Central memory CD4-positive, alpha-beta T cell (primary cell): ENCODE measurements at places on chromosomes 1 and 21.
A peak's percentile ranks its signal among the peaks of the same experiment; 100 is the strongest.

GRCh38 chr1:101004061-101004460 lies 21.5 kb downstream of the DPH5 start:
- no peak for DNase-seq

GRCh38 chr1:183942933-183943693 lies 94.4 kb downstream of the COLGALT2 start:
- DNase-seq, result no peak

DNA sequence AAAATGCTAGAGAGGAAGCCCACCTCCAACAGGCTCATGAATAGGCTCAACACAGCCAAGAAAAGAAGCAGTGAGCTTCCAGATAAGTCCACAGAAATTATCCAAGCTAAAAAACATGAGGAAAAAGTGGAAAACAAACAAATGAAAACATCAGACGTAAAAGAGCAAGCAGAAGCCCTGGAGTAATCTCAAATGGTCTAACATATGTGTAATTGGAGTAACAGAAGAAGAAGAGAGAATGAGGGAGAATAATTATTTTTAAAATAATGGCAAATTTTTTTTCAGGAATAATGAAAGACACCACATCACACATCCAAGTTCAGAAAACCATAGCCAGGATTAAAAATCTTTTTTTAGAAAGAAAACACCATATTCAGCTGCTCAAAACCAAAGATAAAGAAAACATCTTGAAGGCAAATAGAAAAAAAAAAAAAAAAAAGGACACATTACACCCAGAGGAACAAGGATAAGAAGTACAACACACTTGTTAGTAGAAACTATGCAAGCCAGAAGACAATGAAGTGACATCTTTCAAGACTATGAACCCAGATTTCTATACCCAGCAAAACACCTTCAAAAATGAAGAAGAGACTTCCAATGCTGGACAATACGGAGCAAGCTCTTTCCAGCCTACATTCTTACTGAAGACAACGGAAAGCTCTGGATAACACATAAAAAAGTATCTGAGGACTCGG lies 10.6 kb upstream of the SUMO3 start:
- DNase-seq, result no peak

- DNase-seq, result no peak
Measured at GRCh38 chr1:184157394-184157742, 105.8 kb downstream of the TSEN15 start.

- no peak for DNase-seq
Measured at GRCh38 chr1:39047374-39048229, 21.5 kb downstream of the NDUFS5 start.

DNA sequence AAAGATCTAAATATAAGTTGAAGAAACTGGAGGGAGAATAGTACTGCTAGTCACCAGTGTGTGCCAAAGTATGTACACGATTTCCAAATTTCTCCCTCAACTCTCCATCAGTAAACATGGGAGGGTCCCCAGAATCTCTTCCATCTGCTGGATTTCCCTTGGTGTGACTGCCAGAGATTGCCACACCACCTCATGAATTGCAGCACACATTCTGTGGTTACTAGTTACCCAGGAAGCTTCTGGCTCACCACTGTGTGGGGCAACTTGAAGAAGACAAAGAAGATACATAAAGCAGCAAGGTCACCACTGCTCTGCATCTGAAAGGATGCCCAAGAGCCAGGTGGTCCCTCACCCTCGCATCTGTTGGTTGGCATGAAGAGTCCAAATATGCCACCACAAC lies 191.7 kb upstream of the ESRRG start:
- no peak for DNase-seq

GRCh38 chr1:45673956-45674355 lies 12.4 kb downstream of the GPBP1L1 start:
- DNase-seq, result no peak

DNA sequence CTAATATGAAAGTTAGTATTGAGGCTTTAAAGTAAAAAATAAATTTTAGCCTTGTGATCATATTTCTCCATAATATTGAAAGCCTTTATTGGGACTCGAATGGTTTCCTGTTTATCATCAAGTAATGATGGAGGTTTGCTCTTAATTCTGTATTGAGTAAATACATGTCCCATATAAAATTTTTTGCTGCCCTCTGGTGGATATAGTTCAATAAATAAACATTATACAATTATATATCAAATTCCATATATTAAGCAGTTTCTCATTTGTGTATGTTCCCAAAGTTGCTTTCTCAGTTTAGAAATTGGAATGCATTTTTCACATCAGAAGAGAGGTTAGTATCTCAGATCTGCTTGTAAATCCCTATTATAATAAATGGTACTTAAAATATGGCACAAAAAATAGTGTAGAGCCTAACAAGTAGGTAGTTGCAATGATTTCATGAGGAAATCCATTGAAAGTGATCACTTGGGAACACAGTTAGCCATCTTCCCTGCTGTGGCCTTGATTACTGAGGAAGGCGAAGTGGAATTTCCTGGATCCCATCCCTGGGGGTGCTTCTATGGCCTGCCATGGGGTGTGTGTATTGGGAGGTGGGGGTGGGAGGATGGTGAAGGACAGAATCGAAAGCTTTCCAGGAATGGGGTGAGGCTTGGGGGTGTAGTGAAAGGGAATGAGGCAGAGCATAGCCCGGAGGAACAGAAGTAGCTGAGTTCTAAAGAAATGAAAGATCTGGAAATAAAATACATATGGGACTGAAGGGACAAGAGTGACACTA lies 84.1 kb upstream of the C21orf91 start:
- peak; percentile 43 for DNase-seq

DNA sequence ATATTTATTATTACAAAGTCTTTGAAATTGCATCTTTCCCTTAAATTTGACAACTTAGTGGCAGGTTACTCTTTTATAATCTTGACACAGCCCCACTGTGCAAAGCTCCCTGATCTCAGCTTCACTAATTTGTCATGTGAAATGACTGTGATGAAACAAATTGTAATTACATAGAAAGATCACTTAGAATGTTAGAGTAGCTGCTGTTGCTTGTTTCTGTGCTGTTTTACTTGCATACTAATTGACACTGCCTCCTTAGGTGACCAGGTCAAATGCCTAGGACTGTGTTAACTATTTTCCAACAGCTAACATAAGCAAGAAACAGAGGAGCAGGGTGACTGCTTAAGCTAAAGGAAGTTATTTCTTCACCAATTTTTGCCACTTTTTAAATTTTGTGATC lies 211.3 kb downstream of the ZNF326 start:
- DNase-seq, result no peak

DNA sequence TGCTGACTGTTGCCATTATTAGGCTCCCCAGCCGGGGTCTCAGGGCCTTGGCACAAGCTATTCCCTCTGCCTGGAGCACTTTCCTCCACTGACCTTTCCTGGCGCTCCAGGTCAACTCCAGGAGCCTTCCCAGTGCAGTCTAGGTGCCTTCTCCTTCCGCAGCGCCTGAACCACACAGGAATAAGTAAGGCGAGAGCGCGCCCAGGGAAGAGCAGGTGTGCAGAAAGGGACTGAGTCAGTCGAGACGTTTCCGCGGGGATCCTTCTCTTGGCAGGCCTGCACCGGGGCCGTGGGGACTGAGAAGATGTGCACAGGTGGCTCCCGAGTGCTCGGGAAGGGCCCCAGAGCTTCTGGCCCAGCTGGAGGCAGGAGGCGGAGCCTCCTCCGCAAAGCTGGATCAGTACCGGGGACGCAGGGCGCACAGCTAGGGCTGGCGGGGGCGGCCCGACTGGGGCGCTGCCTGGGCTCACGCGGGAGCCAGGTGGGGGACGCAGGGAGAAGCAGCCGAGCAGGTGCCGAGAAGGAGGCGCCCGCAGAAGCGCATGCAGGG lies 765 bp upstream of the BMP8A start:
- DNase-seq, result no peak

GRCh38 chr21:33075596-33076195 lies 5.8 kb downstream of the OLIG1 start:
- no peak for DNase-seq

GRCh38 chr1:87512431-87512830 lies 183.8 kb downstream of the LMO4 start:
- no peak for DNase-seq

DNA sequence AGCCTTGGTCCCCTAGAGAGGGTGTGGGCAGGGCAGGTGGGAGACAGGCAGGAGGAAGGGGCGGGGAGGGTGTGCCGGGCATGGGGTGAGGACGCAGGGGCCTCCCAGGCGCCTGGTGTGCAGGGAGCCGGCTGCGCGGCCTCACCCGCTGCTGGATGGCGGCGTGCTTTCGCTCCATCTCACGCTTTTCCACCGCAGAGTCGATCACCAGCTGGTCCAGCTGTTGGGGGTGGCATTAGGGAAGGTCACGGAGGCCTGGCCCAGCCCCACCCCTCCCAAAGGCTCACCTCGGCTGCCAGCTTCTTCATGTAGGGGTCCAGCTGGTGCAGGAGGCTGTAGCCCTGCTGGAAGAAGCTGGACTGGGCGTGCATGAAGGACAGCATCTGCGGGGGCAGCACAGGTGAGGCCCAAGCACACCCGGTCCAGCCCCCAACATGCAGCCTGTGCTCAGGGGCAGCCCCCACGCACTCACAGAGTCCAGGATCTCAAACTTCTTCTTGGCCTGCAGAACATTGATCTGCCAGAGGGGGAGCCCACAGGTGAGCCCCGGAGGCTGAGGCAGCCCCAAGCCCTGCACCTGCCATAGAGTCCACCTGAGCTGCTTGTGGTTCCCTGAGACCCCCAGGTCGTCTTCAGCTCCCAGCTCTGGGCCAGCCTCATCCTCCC lies 7.9 kb downstream of the ACAP3 start:
- DNase-seq, result no peak

GRCh38 chr1:101797722-101798121 lies 199.0 kb downstream of the OLFM3 start:
- DNase-seq, result no peak

- no peak for DNase-seq
Measured at GRCh38 chr21:44486302-44486701, 31.0 kb downstream of the LRRC3 start.

GRCh38 chr21:46229133-46229922 lies 754 bp upstream of the LSS start:
- DNase-seq, result no peak

DNA sequence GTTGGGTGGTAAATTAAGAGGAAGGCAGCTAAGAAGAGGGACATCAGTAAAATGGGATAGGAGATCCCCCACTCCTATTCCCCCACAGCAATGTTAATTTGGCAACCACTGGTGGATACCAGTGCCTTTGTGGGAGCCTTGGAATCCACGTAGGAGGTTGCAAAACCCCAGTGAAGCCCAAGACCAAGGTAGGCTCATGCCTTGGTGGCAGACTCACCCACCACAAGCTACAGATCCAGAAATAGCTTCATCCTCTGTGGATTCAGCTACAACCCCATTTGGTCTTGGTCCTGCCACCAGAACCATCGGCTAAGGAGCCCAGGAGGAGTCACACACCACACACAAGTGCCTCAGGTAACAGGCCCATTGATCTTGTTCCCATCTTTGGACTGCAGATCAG lies 21.0 kb downstream of the VTCN1 start:
- DNase-seq, result no peak

DNA sequence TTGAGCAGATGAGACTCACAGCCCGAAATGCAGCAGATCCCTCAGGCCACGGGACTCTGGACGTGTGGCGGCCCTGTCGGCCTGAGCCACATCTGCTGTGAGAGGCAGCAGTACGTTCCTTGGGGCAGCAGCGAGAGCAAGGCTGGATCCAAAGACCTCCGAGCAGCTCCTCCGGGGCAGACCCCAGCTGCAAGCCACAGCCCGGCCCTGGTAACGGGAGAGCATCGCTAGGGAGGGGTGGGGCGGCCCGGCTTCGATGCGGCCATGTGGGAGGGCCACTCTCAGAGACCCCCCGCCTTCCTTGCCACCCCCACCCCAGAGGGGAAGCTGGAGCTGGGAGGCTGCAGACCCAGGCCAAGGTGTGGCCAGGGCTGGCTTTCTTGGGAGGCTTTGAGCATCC lies 17.8 kb downstream of the PRKCZ start:
- no peak for DNase-seq

- no peak for DNase-seq
Measured at GRCh38 chr21:36664662-36664990, 34.3 kb upstream of the SIM2 start.

DNA sequence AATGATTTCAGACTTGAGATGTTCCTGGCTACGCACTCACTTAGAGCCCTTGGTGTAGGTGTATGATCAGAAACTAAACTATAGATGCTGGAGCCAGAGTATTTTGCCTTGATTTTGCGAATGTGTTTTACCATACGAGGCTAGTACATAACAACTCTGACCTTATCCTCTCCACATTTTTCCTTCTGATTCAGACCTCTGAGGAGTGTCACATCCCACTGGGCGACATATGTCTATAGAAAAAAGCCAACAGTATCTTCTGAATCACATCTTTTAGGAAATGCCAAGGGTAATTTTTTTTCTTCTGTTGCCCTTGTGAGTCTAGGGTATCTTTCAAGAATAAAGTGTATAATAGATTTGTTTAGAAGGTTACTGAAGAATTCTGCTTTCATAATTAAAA lies 49.6 kb downstream of the AK4 start:
- no peak for DNase-seq

- DNase-seq, result no peak
Measured at GRCh38 chr1:176046926-176047325, 160.2 kb downstream of the COP1 start.

GRCh38 chr1:6093611-6094010 lies 47.9 kb downstream of the KCNAB2 start:
- no peak for DNase-seq

GRCh38 chr1:46755121-46755520 lies 36.2 kb upstream of the EFCAB14 start:
- no peak for DNase-seq

DNA sequence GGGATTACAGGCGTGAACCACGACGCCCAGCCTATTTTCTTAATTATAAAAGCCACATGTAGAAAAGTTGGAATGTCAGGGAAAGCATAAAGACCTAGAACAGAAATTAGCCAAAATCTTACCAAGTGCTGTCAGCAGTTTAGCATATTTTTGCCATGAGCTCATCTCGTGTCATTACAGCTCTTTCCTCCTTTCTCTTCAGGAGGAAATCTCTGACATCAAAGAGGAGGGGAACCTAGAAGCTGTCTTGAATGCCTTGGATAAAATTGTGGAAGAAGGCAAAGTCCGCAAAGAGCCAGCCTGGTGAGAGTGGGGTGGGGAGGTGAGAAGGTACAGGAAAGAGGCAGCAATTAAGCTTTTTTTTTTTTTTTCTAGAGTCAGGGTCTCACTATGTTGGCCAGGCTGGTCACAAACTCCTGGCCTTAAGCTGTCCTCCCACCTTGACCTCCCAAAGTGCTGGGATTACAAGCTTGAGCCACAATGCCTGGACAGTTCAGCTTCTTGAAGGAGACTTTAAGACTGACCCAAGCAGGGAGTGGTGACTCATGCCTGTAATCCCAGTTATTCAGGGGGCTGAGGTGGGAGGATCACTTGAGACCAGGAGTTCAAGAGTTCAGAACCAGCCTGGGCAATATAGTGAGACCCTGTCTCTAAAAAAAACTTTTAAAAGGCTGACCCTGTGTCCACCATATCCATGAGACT lies 8.4 kb upstream of the BGLAP start:
- DNase-seq, result no peak
